Stimulated activated CD4-positive, alpha-beta T cell treated with anti-CD3 and anti-CD28 coated beads, Interleukin-1b, Interleukin-23, amount 100 ng/mL, for 4 hours (primary cell): ENCODE measurements at places on chromosomes 4 and X.

DNA sequence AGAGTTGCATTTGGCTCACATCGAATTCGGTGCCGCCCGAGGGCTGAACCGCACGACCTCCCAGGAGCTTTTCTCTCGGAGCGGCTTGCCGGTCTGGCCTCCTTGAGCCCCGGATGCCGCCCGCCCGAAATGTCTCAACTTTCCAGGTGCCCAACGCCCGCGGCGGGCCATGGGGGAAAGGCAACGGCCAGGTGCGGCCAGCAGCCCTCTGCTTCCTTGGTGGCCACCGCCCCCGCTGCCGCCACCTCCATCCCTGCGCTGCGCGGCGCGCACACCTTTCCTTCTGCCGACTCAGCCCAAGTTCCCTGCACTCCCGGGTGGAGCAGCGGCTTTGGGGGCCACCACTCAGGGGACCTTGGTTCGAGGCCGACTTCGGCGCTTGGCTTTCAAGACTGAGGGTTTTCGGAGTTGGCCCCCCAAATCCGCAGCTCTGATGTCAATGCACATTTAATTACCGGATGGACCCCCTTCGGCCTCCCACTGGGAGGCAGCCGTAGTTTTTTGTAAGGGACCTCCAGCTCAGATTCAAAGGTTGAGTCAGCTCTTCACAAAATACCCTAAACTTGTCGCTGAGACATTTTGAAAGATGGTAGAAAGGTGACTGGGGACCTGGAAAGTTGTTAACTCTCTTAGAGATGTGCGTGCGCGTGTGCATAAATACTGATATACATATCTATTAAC, 1.1 kb downstream of the AFF2 start:
- no peak for DNase-seq

DNA sequence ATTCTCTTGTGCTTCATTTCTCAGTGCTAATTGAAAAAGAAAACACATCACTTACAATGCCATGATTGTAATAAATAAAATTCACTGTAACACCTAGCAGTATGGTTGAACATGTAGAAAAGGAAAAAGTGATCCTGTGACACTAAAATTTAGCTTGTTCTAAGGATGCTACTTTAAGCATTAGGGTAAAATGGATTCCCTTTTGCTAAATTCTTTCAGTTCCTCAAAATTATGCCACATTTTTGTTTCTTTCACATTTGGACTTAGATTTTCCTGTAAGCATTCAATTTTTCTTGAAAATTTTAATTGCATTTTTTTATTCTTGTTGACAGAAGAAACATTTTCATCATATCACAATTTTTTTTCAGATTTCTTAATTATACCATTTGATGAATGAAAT, 19.4 kb downstream of the TET2 start:
- DNase-seq = no peak

DNA sequence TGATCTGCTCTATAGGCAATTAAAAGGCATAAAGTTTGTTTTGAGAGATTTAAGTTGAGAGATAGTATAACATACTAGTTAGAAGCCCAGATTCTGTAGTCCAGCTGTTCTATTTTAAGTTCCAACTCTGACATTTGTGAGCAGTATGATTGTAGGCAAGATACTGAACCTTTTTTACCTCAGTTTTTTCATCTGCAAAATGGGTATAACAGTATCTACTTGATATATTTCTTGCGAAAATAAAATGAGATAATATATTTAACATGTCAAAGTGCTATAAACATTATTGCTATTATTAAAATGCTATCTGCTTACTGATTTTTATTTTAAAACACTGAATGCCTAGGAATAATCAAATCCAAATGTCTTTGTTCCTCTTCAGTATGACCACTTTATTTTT, 19.2 kb downstream of the TMPRSS11F start:
- no peak for DNase-seq

- DNase-seq = no peak
Observed at GRCh38 chrX:42695800-42696358, 82.1 kb downstream of the PPP1R2C start.

DNA sequence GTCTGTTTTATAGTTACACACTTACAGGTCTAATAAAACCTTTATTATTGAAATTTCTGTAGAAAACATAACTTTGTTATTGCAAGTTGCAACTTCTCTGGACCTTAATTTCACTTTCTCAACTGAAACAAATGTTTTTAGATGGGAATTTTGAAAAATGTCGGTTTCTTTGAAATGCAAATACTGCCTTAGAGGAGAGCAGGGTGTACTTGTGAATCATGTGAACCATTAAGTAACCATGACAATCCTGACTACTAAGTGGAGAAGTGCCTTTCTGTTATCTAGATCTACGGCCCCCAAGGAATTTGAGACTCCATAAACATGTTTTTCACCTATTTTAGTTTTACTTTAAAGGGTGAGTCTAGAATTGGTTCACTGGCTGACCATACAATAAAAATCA, 8.5 kb upstream of the ARMCX2 start:
- no peak for DNase-seq

DNA sequence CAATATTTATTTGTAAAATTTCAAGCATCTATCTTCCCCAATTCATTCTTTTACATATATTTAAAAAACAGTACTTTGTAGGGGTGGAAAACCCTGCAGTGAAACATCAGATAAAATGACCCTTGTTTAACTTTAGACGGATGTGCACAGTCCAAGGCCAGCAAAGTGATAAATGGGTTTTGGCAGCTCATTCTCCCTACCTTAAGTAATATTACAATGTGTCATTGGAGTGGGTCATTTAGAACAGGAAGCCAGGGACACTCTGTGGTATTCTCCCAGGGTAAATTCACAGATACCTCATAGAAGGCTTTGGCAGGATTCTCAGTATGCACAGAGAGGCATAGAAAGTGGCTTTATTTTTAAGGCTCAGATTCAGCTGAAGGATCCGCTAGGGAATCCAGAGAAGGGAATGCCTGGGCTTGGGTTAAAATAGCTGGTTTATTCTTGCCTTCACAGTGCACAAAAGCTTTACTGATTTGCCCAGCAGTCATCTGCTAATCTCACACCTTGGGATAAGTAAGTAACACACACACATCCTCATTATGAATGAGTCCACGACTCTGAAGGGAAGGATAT, 206.7 kb downstream of the RASL11B start:
- DNase-seq = no peak

GRCh38 chr4:147318586-147318985, 162.3 kb upstream of the EDNRA start:
- DNase-seq = no peak

- no peak for DNase-seq
Observed at GRCh38 chrX:121854614-121854911, 807.2 kb downstream of the GLUD2 start.

- DNase-seq = no peak
Observed at GRCh38 chr4:176492646-176493302, 173.0 kb downstream of the SPCS3 start.

- DNase-seq = no peak
Observed at GRCh38 chrX:39204353-39204752, 403.1 kb downstream of the MID1IP1 start.

DNA sequence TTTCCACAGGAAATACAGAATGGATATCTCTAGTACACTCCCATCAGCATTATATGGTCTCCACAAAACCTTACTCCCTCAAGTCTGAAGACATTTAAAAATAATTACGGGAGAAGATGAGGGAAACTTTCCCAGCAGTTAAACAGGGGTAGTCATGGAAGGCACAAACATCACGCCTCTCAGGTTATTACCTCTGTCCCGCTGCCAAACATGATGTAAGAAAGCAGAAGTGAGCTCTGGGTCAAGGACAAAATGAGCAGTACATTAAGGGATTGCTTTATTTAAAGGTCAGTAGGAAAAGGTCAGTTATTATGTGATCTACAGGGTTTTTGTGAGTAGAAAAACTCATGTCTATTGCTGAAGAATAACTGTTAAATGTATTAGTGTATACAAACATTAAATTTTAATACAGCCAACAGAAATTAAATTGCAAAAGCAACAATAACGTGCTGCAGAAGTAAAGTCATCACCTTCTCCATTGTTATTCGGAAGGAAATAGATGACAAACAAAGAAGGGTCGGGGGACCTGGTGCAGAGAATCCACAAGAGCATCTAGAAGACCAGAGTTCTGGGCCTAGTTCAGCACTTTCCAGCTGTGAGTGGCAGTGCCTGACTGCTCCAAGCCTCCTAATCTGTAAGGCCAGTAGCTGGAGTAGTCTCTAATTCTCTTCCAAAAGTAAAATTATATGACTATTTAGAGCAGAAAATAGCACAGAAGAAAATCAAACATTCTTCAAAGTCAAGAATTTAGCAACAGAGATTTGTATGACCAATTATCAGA, 171.2 kb downstream of the PPP3CA start:
- DNase-seq = no peak

- no peak for DNase-seq
Observed at GRCh38 chr4:3284734-3285557, 7.9 kb upstream of the RGS12 start.

DNA sequence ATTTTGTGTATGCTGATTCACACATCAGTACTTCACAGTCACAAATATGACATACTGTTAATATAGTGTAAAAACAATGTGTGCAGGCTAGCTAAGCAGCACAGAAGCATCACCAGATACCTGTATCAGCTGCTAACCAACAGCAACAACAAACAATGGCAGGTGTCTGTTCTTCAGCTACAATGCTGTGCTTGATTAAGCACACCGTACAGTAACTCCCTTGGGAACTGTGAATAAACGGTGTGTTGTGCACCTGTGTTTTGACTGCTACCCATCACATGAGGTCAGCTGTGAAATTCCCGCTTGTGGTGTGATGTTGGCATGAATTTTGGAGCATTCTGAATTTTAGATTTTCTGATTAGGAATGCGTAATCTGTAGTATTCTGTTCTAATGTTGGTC, 379.7 kb upstream of the FAT1 start:
- DNase-seq = no peak

- no peak for DNase-seq
Observed at GRCh38 chrX:17369309-17369708, 5.7 kb upstream of the NHS start.

DNA sequence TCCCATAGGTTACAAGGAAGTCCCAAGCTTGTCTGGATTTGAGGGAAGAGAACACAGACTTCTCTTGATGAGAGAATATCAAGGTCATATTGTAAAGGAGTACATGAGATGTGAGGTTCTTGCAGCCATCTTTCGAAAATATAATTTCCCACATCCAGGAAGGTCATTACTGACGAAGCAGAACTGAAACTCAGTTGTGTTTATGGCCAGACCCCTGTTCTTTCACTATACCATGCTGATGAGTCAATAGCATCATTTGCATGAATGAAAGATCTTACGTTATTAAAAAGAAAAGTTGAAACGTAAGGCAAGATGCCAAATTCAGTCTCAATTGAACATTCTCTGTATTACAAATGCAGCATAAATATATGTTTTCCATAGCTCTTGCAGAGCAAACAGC, 14.2 kb upstream of the CCDC149 start:
- no peak for DNase-seq

DNA sequence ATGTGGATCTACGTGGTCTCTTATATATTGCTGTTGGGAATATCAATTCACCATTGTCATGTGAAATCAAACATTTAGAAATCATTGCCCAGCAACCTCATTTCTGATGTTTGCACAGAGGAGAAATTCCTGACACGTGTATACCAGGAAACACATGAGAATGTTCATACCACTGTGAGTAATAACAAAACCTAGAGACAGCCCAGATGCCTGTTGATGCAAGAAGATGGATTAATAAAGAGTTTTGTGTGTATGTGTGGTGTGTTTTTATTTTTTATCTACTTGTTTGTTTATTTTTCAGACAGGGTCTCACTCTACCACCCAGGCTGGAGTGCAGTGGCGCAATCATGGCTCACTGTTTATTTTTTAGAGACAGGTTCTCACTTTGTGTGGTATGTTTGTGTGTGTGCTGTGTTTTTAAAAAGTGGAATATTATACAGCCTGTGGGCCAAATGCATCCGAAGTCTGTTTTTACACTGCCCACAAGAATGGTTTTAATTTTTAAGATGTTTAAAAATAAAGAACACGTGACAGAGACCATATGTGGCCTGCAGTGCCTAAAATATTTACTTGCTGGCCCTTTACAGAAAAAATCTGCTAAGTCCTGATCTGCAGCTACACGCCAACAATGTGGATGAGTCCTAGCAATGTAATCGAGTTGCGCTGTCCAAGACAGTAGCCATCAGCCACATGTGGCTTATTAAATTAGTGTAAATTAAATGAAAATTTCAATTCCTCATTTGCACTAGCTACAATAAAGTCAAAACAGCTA, 39.2 kb downstream of the TXLNG start:
- DNase-seq = no peak
